Left ventricle myocardium superior (tissue), 1 donor: ENCODE measurements at places on chromosomes 5 and 9. TPM values are rescaled to one million over a fixed set of nuclear protein-coding genes. Genes with fewer than 3 reads are reported as not detected.

Gene SYK
- total RNA-seq: 5.1 TPM

DNA sequence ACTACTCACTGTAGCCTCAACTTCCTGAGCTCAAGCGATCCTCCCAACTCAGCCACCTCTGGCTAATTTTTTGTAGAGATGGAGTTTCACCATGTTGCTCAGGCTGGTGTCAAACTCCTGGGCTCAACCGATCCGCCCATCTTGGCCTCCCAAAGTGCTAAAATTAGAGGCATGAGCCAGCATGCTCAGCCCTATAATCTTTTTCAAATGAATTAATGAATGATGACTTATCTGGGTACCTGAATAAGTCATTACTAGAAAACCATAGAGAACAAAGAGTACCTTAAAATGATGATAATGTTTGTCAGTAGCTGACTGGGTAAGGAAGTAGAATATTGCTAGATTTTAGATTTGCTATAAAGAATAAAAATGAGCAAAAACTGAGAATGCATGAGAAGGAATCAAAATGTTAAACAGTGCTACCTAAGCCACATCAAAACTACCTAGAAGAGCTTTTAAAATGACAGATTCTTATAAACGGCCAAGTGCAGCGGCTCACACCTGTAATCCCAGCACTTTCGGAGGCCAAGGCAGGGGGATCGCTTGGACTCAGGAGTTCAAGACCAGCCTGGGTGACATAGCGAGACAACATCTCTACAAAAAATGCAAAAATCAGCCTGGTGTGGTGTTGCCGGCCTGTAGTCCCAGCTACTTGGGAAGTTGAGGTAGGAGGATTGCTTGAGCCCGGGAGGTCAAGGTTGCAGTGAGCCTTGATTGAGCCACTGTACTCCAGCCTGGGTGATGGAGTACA lies 13.6 kb downstream of the FNBP1 start:
- DNase-seq: no peak

DNA sequence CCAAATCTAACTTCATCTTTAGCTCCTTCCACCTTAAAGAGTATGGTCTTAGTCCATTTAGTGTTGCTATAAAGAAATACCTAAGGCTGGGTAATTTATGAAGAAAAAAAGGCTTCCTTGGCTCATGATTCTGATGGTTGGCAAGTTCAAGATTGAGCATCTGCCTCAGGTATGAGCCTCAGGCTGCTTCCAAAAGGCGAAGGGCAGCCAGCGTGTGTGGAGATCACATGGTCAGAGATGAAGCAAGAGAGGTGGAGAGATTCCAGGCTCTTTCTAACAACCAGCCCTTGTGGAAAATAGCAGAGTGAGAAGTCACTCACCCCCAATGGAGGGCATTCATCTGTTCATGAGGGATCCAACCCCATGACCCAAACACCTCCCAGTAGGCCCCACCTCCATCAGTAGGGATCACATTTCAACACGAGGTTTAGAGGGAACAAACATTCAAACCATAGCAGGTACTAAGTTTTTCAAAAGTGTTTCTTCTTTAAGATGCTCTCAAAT lies 225.9 kb downstream of the SGCD start:
- no peak for DNase-seq

GRCh38 chr9:114860187-114860586 lies 54.3 kb upstream of the TNFSF15 start:
- DNase-seq: no peak

DNA sequence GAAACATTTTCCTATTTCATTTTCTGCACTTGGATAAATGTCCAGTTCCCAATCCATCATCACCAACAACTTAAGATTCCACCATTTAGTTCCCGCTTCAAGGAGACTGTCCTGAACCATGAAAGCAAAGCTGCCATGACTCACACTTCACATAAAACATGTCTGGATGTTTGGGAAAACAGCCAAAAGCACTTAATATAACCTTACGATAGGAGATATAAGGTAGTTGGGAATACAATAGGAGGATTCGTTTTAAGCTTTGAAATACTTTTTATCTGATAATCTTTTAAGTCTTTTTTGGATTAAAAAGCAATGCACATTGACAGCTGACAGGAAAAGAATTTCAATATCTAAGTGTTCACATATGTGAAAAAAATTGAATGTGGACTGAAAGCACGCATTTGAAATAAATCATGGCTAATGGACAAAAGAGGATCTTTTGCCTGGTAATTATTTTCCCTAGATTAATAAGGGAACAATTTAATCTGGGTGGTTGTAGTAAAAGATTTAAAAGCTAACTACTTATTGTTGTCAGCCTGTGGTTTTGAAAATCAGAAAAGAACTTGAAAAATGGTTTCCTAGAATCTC lies 17.3 kb upstream of the TGFBI start:
- DNase-seq: no peak

DNA sequence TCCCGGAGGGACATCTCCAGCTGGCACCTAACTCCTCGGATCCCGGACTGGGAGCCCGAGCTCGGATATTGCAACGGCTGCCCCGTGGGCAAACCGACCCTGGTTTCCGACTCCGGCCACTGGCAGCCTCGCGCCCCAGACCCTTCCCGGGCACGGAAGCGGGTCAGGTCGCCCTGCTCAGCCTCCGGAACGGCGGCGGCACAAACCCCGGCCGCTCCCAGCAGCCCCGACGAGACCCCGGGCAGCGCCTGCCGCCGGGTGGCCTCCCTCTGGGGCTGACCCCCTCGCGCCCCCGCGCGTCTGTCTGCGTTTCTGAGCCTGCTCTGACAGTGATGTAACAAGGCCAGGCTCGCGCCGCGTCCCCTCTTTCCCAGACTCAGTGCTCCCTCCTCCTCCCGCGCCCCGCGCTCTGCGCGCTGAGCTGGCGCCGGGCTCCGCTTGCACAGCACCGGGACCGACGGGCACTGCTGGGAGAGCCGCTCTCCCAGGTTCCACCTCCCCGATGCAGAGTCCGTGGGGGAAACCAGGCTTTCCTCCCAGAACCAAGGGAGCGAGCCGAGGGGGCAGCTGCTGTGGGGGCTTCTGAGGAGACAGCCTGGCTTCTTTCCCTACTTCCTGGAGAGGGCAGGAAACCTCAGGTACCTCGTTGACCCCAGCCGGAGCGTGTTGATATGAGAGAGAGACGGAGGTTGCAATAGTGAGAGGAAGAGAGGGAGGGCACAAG lies at the start of gene TMEM215:
Gene TMEM215 (plus strand): TSS at position 373 of the 724 bp plus-strand sequence. CDS start 644 bp downstream, outside the sequence.
- no peak for DNase-seq
